Renal cortical epithelial cell (primary cell): ENCODE measurements at places on chromosomes 6 and 20.

DNA sequence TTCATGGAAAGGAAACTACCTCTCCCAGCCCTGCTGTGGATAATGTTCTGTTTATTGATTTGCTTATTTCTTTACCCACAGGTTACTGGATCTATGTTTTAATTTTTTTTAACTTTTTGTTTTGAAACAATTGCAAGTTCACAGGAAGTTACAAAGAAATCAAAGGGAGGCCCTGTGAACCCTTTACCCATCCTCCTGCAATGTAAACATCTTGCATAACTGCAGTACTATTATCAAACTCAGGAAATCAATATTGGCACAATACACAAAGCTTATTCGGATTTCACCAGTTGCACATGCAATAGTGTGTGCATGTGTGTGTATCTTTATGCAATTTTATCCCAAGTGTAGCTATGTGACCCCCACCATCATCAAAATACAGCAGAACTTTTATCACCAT lies 398.0 kb downstream of the BTBD3 start:
- no peak for DNase-seq

- DNase-seq: no peak
These were observed 103.1 kb upstream of the POPDC3 start for GRCh38 chr6:105282631-105283585.

GRCh38 chr6:27138406-27138805 lies 109.1 kb upstream of the PRSS16 start:
- DNase-seq: no peak

DNA sequence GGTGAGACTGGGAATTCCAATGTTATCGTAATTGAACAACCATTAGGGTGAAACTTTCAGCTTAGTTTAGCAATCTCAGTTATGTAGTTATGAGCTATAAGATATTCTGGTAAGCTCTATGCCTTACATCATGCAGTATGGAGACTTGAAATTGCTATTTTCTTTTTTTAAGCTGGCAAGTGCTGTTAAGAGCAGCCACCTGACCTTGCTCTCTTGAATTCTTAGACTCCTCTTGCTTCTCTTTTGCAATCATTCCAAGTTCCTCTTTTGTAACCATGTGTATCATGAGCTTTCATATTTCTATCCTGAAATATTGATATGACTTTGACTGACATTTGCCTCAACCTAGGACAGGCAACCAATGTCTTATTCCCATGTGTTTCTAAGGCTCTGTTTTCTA lies 446.3 kb upstream of the SLC35B3 start:
- DNase-seq: no peak

- no peak for DNase-seq
These were observed 155.9 kb downstream of the SLC24A3 start for GRCh38 chr20:19368351-19368750.

DNA sequence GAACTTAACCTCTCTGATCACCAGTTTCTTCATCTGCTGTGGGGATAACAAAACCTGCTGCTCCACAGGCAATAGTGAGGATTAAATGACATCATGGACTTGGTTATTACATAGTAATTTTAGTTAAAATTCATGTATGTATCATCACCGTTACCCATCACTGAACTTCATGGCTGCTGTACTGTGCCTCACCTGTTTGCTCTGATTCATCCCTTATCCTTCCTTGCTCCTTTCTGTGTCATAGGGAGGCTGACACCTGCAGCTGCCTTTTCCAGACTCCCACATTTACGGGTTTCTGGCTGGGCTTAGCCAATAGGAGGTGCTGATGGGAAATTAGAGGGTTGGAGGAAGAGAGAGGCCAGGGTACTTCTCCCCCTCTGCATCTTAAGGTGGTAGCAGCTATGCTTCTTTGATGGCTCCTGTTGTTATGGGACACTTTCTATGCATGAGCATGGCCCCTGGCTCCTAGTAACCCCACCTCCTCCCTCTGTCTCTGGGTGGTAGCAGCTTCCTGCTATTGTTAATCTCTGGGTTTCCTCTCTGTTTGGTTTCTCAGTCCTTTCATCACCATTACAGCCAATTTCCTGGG lies 332.1 kb downstream of the DHX35 start:
- DNase-seq: no peak
